HCT116 (cell line): ENCODE measurements at places on chromosomes 7 and 10.

- peak; percentile 24 for DNase-seq
Observed at GRCh38 chr7:118872568-118872967, 648.1 kb downstream of the ANKRD7 start.

- DNase-seq = no peak
Observed at GRCh38 chr10:69588358-69588757, 15.1 kb upstream of the NEUROG3 start.

GRCh38 chr10:89022734-89023133, 32.1 kb downstream of the FAS start:
- no peak for DNase-seq

- no peak for DNase-seq
Observed at GRCh38 chr7:44060091-44060947, 5.0 kb downstream of the PGAM2 start.
